Non-pigmented ciliary epithelial cell (primary cell): ENCODE measurements at places on chromosomes 1 and 21.

GRCh38 chr21:44368711-44369446, 15.5 kb downstream of the TRPM2 start:
- no peak for DNase-seq

DNA sequence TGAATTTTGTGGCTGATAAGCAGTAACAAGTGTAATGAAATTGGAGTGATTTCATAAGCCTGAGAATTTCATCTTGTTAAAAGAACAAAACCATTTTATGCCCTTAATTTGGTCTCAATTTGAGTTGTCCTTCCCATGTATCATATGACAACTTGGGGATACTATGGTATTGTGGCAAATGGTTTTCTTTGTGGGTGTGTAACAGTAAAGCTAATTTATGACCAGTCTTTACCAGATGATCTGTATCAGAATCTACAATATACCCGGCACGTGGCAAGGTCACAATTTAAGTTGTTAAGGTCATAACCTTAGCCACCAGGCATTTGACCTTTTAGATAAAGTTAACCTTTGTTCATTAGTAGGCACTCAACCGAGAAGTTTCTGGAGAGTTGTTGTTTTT, 9.1 kb downstream of the NFIA start:
- no peak for DNase-seq

DNA sequence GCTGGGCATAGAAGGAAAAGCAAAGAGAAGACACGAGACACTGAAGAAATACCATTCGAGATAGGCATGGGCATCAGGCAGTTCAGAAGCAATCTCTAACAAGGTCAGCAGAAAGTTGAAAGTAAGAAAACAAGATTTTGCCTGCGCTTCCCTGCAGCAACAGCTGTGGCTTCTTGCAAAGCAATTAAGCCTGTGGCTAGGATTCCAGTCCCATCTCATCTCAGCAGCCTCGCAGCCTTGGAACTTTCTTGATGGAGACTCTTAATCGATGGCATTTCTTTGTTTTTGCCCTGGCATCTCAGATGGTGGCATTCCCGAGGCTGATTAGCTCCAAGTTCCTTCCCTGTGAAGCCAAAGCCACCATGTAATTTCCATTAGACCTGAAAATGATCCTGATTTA, 64.6 kb upstream of the SPAG17 start:
- DNase-seq, result no peak

GRCh38 chr1:13702425-13703127, 2.6 kb downstream of the PRDM2 start:
- DNase-seq, result no peak

DNA sequence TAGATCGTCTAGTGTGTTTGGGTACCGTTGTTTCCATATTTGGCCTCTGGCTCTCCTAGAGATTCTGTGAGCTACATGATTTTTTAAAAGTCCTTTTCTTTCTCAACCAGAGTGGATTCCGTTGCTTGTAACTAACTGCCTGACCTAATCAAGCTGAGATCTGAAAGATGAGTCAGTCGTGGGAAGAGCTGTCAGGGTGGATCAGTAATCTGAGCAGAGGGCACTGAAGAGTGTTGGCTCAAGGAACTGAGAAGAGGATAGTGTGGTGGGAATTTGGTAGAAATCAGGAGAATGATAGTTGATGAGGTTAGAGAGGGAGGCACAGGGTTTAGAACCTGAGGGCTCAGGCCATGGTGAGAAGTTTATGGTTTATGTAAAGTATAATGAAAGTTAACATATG, 52.2 kb downstream of the TRAF5 start:
- DNase-seq, result no peak

DNA sequence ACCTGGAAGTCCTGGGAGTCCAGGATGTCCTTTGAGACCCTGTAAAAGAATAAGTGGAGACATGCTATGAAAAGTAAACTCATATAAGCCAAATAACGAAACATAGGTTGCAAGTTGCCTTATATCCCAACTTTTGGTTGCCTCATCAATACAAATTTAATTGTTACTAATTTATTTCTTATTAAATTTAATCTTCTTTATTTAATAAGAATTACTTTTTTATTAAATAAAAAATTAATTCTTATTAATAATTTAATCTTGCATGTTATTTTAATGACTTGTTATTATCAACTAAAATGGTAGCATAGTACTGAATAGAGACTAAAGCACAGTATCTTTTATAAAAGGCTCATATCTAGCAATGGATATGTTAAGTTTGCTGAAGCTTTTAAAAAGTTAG, 92.9 kb downstream of the COL24A1 start:
- no peak for DNase-seq

GRCh38 chr1:206581571-206581981, 30.7 kb downstream of the EIF2D start:
- no peak for DNase-seq

DNA sequence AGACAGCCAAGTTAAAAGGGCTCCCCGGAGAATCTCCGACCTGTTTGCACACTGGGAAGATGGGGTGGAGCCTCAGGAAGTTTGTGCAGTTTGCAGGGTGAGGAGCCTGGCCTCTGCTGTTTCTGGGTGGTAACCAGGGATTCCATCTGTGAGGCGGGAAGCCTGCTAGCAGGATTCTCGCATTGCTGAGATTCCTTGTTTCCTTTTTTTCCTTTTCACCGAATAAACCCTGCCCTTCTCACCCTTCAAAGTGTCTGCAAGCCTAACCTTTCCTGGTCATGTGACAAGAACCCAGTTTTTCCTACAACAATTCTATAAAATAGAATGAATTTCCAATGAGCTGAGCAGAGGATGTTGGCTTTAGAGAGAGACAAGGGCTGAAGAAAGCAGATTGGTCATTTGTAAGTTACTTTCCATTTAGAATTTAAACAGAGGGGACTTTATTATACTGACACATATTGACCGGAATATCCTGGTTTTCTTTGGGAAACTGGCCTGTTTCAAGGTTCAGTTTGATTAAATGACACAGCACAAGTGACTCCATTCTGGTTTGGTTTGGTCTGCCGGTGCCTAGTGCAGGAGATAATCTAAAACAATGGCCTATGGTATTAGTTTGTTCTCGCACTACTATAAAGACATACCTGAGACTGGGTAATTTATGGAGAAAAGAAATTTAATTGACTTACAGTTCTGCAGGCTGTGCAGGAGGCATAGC, 48.7 kb upstream of the DNAH14 start:
- no peak for DNase-seq

- no peak for DNase-seq
Measured at GRCh38 chr1:184041731-184042130, 4.2 kb upstream of the COLGALT2 start.

DNA sequence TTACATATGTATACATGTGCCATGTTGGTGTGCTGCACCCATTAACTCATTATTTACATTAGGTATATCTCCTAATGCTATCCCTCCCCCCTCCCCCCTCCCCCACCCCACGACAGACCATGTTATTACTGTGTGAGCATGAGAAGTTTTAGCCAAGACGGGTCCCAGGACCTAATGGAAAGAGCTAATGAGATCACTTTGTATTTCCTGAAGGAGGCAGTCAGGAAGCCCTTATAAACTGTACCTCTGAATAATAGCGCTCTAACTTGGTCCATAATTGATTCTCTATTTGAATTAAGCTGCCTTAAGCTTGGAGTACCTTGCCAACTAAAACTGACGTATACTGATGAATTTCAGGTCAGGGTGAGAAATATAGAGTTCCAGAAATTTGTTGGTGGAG, 4.1 kb upstream of the NEGR1 start:
- DNase-seq, result no peak

- no peak for DNase-seq
Measured at GRCh38 chr1:67137307-67137753, 2.6 kb upstream of the C1orf141 start.

- DNase-seq, result peak; percentile 89
Measured at GRCh38 chr1:161706482-161707347, at the start of gene FCRLA. Gene FCRLA (plus strand): TSS chr1:161707229. CDS start chr1:161707265, 36 bp downstream.

DNA sequence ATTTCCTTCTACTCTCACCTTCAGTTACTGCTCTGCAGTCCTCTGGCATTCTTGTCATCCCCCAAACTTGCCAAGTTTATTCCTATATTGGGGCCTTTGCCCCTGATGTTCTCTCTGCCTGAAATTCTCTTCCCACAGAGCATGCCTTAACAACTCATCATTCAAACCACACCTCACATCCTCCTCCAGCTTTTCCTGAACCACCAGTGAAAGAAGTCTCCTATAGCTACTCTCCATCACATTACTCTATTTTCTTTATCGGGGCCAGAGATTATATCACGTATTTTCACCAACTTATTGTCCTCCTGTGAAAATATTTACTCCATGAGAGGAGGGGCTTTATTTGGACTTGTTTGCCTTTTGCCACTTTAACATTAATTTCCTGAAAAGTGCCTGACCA, 32.1 kb downstream of the EXTL2 start:
- no peak for DNase-seq

- no peak for DNase-seq
Measured at GRCh38 chr1:101145449-101145820, 91.4 kb upstream of the S1PR1 start.

DNA sequence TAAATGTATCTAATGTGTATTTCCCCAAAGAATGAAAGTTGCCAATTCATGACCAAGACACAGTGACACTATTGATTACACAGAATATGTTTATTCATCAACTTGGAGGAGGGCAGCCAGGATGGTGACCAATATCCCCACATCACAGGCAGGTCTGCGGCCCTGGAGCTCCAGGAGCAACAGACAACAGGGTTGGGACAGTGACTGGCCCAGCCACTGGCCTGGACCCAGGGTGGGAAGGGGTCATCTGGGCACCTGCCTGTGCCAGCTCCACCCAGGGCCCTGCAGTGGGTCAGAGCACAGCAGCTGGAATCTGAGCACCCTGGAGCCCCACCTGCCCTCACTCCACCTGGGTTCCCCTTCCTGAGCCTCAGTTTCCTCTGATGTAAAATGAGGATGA, 466.1 kb downstream of the MATN1 start:
- no peak for DNase-seq

DNA sequence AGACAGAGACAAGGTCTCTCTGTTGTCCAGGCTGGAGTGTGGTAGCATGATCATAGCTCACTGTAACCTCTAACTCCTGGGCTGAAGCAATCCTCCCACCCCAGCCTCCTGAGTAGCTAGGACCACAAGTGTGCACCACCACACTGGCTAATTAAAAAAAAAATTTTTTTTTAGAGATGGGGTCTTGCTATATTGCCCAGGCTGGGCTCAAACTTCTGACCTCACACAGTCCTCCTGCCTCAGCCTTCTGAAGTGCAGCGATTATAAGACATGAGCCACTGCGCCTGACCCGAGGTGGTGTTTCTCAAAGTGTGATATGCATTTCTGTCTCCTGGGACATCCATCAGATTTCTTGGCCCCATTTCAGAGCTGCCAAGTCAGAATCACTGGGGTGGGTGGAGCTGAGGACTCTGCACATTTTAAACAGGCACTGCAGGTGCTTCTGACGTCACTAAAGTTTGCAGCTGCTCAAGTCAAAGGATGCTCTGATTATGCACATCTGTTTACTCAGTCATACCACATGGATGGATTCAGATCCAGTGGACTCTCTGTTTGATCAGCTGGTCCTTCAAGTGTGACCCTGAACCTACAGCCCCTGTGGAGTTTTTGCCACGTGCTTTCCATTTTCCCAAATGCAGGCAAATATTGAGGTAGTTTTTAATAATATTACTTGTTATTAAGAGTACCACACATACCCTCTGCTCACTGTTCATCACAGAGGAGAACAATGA, 21.4 kb downstream of the TGFB2 start:
- no peak for DNase-seq

DNA sequence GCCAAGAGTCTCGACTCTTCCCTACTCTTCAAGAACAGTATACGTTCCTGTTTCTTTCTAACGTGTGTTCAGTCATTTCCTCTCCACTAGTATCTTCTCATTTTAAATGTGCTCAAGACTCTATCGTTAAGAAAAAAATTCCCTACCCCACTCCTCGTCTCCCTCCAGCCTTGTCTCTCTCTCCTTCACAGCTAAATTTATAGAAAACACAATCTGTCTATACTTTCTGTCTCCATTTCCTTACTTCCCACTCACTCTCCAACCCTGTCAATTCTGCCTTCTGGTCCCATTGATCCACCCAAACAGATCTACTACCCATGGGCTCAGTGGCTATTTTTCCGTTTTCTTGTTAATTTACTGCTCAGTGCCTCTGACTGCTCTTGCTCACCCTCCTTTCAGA, 75.3 kb downstream of the CSMD2 start:
- no peak for DNase-seq

DNA sequence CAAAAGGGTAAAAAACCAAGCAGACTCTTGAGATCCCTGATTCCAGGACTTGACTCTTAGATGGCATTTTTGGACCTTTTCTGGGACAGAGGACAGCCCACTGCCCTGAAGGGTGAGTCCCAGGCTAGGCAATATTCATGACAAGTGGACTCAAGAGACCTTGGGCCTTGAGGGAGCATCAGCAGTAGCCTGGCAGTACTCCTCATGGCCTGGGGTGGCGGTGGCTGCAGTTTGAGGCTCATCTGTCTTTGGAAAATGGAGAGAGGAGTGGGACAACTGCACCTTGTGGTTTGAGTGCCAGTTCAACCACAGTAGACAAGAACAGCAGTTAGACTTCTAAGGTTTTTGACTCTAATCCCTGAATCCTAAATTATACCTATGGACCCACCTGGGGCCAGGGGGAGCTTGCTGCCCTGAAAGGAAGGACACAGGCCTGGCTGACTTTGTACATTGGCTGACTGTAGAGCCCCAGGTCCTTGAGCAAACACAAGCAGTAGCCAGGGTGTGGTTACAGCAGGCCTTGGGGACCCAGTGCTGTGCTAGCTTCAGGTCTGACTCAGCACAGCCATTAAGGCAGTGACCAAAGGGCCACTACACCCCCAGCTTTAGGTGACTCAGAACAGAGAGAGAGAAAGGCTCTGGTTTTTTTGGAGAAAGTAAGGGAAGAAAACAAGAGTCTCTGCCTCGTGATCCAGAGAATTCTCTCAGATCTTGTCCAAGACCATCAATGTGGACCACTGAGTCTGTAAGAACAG, 1023.2 kb downstream of the KCNT2 start:
- DNase-seq, result no peak

DNA sequence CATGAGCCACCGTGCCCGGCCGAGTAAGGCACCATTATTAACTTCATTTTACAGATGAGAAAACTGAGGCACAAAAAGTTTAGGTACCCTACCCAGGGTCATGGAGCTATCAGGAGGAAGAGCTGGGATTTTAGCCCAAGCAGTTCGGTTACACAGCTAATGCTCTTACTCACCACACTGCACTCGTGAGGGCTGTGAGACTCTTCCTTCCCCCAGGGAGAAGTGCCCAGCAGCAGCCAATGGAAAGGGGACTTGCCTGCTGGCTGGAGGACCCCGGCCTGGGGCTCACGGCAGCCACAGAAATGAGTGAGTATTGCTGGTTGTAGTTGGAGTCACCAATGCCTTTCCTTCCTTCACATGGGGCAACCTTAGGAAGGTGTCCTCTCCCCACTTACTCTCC, 5.2 kb upstream of the CSF1 start:
- no peak for DNase-seq
